ENCODE measurements at places on chromosomes 2 and 18. TPM values are rescaled to one million over a fixed set of nuclear protein-coding genes. Genes with fewer than 3 reads are reported as not detected.

- DNase-seq, result peak; percentile 32
- H3K4me1 ChIP-seq, result no peaks in the 10 kb centered on the region
- H3K27me3 ChIP-seq, result no peaks in the 10 kb centered on the region
Measured at GRCh38 chr2:241007880-241008710, 9.7 kb downstream of the SNED1 start.

DNA sequence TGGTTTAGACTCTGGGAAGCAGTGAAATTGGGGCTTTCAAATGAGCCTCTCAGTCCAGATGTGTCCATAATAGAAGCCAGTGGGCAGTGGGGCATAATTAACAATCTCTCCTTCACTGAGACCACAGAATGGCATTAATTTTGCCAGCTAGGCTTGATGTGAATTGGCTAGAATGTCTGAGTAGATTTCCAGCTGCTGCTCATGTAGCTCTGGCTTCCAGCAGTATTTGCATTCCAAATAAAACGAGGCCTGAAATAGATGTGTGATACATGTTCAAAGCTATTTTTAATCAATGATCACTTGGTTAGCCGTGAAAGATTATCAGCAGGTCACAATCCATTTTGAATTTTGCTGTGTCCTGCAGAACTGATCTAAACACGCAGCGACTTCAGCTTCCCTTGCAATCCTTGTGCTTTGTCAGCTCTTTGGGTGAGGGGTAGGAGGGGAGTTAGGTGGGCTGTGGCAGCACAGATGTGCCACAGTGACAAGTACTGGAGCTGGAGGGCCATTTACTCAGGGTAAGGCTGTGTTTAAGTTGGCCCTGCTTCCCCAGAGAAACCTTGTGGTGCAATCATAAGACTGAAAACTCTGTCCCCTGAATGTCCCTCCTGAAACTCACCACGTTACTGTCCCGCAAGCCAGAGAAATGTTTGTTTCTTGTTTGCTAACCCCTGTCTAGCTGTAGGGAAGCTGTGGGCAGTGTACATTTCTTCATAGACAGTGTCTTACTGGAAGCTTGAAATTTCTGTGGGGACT is 56.9 kb upstream of the TMEM178A start:
- H3K36me3 ChIP-seq, result no peaks in the 10 kb centered on the region
- no peak overlapping the region for H3K4me3 ChIP-seq
- H3K27me3 ChIP-seq, result no peaks in the 10 kb centered on the region
- H3K4me1 ChIP-seq, result peaks cover 10% of the 10 kb centered on the region

GRCh38 chr2:207238831-207239701 is 73.3 kb upstream of the KLF7 start:
- H3K36me3 ChIP-seq, result no peaks in the 10 kb centered on the region
- no peaks in the 10 kb centered on the region for H3K27me3 ChIP-seq
- H3K4me3 ChIP-seq, result no peak overlapping the region
- H3K27ac ChIP-seq, result no peak overlapping the region

GRCh38 chr18:27017901-27018500 is 152.5 kb upstream of the AQP4 start:
- H3K27ac ChIP-seq, result no peak overlapping the region
- no peaks in the 10 kb centered on the region for H3K4me1 ChIP-seq
- no peaks in the 10 kb centered on the region for H3K36me3 ChIP-seq
- no peaks in the 10 kb centered on the region for H3K27me3 ChIP-seq
- no peak for DNase-seq
- no peak overlapping the region for H3K4me3 ChIP-seq

- no peak overlapping the region for H3K4me3 ChIP-seq
- no peaks in the 10 kb centered on the region for H3K4me1 ChIP-seq
- no peak for DNase-seq
- H3K27ac ChIP-seq, result no peak overlapping the region
- H3K27me3 ChIP-seq, result no peaks in the 10 kb centered on the region
Measured at GRCh38 chr2:209380293-209380692, 43.6 kb upstream of the MAP2 start.

GRCh38 chr18:69689121-69689759 is 258.4 kb downstream of the CD226 start:
- no peaks in the 10 kb centered on the region for H3K4me1 ChIP-seq
- H3K27ac ChIP-seq, result no peak overlapping the region
- no peaks in the 10 kb centered on the region for H3K27me3 ChIP-seq
- no peak for DNase-seq
- H3K4me3 ChIP-seq, result no peak overlapping the region

DOK6 gene
- total RNA-seq, result 1.1 TPM

FNDC4 gene
- 11.4 TPM for total RNA-seq

HOXD4 gene
- not detected for total RNA-seq

MC2R gene
- not detected for total RNA-seq

Measured in liver (tissue), 10 donors.